Heart right ventricle (tissue), 16 donors: ENCODE measurements at places on chromosomes 2 and 18. TPM values are rescaled to one million over a fixed set of nuclear protein-coding genes. Genes with fewer than 3 reads are reported as not detected.

Gene CPO
- total RNA-seq, result not detected

Gene REG1B
- not detected for total RNA-seq

Gene PDCL3
- 25.7 TPM for total RNA-seq

Gene CHRND
- total RNA-seq, result not detected

Gene STK25
- total RNA-seq, result 71.9 TPM
